ENCODE measurements at places on chromosomes 2 and 18.

DNA sequence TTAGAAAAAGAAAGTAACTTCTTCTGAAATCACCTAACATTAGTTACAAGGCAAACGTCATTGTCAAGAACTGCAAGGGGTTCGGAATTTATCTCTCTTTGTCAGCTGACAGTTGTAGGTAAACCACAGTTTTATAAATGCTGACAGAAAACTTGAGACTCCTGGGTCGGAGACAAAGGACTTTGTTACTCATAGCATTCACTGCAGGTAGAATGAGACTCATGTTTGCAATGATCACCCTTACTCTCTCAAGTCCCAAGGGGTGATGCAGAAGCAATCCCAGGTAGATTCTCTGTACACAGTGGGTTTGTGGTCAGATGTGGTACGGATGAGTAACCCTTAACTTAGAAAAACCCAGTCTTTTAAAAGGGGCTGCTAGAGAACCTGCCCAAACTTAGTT is 757.8 kb downstream of the TRIB2 start:
- no peak for DNase-seq

GRCh38 chr2:112768432-112768831 is 4.0 kb upstream of the CKAP2L start:
- no peak for DNase-seq

DNA sequence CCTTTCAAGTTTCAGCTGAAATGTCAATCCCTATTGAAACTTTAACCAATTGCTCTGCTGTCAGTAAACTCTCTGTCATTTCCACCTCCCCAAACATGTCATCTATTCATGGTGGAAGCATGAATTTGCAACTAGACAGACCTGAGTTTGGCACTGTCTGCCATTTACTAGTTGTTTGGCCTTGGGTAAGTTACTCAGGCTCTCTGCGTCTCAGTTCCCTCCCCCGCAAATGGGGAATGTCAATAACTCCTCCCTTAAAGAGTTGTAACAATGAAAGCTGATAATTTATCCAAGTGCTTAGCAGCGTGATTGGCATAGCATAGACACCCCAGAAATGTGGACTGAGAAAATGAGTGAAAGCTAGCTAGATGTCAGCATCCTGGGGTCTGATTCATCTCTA is 73.3 kb upstream of the THOC1 start:
- DNase-seq, result no peak

- DNase-seq, result no peak
These were observed 110.0 kb upstream of the FZD7 start for GRCh38 chr2:201923436-201924328.

GRCh38 chr2:131588152-131588873 is 60.6 kb downstream of the CCDC74A start:
- no peak for DNase-seq

GRCh38 chr2:225355788-225356187 is 43.7 kb upstream of the NYAP2 start:
- DNase-seq, result no peak

- no peak for DNase-seq
These were observed 2.4 kb downstream of the TSGA10 start for GRCh38 chr2:99152199-99152895.

GRCh38 chr2:135091681-135092080 is 39.6 kb downstream of the RAB3GAP1 start:
- no peak for DNase-seq

- DNase-seq, result peak; percentile 72
These were observed 264.3 kb upstream of the RASGRP3 start for GRCh38 chr2:33212151-33212550.

GRCh38 chr2:32246911-32247310 is 17.8 kb downstream of the NLRC4 start:
- DNase-seq, result no peak

- no peak for DNase-seq
These were observed 87.0 kb downstream of the HDAC4 start for GRCh38 chr2:239313776-239314175.

DNA sequence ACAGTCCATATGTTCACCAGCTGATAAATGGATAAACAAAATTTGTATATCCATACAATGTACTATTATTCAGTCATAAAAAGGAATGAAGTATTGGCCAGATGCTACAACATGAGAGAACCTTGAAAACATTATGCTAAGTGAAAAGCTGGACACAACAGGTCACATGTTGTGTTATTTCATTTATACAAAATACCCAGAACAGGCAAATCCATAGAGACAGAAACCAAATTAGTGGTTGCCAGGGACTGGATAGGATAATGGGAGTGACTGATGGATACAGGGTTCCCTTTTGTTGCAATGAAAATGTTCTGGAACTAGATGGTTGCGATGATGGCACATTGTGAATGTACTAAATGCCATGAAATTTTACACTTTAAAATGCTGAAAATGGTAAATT is 10.2 kb upstream of the PCARE start:
- no peak for DNase-seq

DNA sequence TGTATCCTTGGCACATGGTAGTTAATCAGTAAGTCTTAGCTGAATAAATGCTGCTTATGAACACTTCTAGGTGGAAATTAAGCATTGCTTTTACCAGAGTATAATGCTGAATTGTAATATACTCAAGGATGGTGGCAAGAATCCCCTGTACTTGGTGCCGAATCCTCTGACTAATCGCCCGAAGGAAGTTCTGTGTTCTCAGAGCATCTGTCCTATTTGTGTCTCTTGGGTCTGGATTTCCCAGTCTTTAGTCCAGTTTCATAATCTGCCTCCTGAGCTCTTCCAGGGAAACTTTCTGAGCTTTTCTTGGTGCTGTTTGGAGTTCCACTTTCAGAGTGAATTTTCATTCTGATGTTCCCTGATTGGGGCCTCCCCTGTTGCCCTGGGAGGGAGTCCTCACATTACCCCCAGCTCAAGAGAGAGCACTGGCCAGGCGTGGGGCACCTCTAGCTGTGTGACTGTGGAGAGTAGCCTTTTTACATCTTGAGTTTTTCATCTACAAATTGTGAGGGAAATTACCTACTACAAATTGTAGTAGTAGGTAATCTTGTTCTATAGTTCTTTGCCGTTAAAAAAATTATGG is 144.9 kb downstream of the LTBP1 start:
- no peak for DNase-seq

DNA sequence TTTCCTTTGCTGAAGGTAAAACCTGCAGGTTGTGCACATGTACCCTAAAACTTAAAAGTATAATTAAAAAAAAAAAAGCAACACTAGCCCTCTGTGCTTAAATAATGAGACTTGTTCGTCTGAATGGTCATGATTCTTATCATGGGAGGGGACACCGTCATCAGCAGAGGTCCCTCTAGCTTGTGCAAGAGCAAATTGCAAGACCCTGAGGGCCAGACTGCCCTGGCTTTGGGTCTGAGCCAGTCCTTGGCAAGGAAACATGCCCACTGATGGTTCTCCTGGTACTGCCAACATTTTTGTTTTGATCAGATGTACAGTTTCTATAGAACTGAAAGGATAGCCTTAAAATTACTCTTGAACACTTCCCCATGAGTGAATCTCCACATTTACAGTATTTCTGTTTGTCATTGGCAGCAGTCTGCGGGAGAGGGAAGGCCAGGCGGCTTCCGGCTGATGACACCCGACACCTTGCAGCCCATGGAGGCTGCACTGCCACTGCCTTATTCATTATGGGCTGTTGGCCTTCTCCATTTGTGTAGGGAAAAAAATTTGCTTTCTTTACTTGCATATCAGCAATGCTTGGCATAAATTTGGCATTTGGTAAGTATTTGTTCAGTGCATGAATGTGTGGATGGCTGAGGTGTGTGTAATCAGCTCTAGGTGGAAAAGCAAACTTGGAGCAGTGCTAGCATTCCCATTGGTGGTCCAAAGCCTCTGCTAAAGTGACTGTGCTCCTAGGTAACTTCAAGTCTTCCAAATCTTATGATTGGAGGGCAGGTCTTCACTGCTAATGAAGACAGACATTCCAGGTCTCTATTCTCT is 161.6 kb upstream of the ALKAL2 start:
- no peak for DNase-seq

GRCh38 chr2:157748371-157749142 is 119.9 kb upstream of the ACVR1C start:
- DNase-seq, result peak; percentile 91

DNA sequence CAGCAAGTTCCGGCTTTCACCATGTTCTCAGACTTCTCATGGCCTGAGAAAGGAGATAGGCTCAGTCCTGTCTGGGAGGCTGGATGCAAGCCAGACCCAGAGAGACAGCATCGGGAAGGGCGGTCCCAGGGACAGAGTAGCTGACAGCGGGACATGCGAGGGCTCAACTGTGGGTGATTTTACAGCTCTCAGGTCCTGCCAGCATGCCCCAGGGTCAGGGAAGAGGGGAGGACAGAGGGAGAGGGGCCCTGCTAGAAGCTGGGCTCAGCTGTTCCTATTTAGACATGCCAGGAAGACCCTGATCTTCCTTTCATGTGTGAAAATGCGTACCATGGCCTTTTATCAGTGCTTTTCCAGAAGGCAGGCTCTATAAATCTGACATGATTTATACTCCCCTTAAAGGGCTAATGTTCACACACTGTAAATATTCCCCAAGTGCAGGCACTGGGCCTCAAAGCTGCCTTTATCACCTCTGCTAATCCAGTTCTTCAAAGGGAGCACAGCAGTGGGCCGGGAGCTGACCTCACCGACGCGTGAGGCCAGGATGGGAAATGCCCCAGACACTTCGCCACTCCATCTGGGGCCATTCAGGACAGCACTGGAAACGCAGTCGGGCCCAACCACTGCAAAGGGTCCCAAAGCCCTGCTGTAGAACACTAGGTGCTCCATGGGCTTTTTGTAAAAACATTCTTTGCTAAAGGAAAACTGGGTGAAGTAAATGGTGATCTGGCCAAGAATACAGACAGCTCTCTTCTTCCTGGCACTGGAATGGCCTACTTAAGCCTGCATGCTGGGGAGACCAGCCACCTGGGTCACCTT is 96.1 kb upstream of the LMAN1 start:
- DNase-seq, result no peak

- no peak for DNase-seq
These were observed 129.9 kb downstream of the CDC42EP3 start for GRCh38 chr2:37541516-37541915.

DNA sequence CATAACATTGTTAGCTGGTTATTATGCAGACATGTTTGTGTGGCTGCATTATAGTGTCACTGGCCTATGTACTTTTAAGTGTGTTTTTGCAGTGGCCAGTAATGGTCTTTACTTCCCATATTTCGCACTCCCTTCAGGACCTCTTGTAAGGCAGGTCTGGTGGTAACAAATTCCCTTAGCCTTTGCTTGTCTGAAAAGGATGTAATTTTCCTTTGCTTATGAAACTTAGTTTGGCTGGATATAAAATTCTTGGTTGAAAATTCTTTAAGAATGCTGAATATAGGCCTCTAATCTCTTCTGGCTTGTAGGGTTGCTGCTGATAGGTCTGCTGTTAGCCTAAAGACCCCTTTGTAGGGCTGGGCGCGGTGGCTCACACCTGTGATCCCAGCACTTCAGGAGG is 34.7 kb downstream of the ZC3H8 start:
- no peak for DNase-seq

DNA sequence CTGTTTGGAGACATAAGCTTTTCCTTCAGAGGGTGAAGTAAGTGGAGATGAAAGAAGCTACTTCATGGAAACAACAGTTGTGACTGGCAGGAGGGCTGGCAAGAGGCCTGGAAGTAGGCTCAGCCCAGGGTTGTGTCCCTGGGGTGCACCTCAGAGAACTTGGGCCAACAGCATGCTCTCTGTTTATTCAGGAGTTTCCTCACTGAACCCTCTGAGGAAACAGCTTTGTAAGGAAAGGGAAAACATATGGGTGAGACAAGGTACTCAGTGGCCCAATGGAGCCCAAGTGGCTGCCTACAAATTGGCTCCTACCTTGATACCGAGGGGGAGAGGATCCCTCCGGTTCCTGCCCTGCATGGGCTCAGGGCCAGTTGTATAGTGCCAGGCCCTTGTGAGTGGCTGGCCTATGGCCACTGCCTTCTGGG is 115.5 kb upstream of the ITGA6 start:
- DNase-seq, result no peak

DNA sequence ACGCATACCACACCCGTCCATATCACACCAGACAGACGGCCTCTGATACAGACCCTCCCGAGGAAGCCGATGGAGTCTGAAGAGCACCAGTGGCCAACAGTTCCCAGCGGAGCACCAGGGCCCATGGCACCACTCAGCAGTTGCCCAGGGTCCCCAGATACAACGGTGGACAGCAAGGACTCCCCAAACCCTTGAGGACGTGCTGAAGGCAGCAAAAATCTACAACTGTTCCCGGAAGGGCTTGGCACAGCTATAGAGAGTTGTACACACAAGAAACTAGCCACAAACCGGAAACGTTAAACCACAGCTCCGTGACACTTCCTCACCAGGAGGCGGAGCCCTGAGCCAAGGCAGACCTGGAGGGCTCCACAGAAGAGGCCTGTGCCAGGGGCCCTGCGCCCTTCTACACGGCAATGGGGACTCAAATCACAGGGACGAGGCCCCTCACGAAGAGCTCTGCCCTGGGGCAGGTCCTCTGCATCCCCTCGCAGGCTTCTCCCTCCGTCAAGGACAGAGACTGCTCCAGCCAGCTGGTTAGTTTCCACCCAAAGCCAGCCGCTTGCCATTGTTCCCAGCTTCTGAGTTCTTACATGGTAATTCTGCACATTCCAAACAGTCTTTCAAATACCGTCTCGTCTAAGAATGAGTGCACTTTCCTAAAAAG is 133.4 kb downstream of the HDAC4 start:
- peak; percentile 87 for DNase-seq

DNA sequence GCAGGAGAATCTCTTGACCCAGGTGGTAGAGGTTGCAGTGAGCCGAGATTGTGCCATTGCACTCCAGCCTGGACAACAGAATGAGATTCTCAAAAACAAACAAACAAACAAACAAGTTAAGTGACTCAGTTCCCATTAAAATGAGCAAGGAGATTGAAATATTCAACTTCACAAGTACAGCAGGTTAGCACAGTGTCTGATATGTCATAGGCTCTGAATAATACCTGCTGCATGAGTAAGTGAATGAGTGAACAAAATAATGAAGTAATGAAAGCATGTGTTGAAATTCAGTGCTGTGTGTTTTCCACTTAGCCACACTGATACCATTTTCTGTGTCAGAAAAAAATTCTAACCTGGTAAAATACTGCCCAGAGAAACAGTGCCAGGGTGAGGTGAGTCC is 41.9 kb upstream of the SETBP1 start:
- no peak for DNase-seq

GRCh38 chr2:236661061-236661761 is 91.6 kb downstream of the ACKR3 start:
- DNase-seq, result peak; percentile 84

DNA sequence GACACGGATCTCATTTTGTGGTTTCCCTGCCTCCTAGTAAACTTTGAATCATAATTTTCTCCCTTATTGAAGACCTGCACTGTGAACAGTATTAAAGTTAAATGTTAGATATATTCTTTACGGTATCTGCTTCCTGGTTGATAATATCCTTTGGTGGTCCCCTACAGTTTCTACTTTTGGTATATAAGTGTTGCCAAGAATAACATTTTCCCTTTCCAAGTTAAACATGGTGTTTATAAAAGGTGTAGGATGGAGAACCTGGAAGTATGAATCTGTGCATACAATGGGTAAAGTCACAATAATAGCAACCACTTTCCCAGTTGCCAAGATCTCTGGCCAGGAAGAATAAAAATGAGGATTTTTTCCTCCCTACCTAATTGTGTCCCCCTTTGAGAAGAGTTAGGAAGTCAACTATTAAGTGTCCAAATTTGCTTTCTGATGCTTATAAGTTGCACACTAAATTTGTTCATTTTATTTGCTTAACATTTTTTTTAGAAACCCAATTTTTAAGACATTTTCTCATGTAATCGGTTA is 201.0 kb upstream of the STK17B start:
- DNase-seq, result no peak

- peak; percentile 73 for DNase-seq
These were observed 20.7 kb upstream of the DNAH6 start for GRCh38 chr2:84495539-84496146.

GRCh38 chr2:180048251-180048650 is 41.2 kb upstream of the CWC22 start:
- DNase-seq, result peak; percentile 52
